ENCODE measurements at places on chromosomes 11 and 22. TPM values are rescaled to one million over a fixed set of nuclear protein-coding genes. Genes with fewer than 3 reads are reported as not detected.
A peak's percentile ranks its signal among the peaks of the same experiment; 100 is the strongest.

CD248 gene
- total RNA-seq: 4.8 TPM

IL18 gene
- not detected for total RNA-seq

POLD3 gene
- total RNA-seq: 44.4 TPM

DGCR6 gene
- 4.9 TPM for total RNA-seq

MIAT gene
- total RNA-seq: 45.6 TPM

OR10D3 gene
- not detected for total RNA-seq

DNA sequence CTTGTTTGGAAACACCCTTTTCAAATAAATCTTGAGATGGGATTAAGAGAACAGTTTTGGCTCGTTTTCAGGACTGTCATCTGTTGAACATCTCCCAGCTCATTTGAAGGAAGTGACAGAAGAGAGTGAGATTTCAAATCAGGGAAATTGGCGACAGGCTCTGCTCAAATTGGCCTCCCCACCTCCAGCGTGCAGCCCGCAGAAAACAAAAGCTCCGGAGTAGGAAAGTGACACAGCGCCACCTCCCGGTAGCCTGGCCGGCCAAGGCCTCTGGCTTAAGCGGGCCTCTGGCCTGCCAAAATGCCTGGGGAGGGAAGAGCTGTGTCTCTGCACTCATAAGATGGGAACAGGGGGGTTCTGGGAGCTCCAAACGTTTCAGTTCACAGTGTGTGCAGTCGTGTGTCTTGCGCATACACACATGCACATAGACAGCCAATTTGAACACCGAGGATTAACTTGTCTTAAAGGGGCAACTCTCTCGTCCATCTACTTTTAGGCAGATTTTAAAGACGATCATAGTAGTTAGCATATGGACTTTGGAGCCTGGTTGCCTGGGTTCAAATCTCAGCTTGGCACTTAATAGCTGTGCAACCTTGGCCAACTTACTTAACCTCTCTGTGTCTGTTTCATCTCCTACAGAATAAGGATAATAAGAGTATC is 132.7 kb upstream of the RCN1 start:
- peak; percentile 76 for DNase-seq

DNA sequence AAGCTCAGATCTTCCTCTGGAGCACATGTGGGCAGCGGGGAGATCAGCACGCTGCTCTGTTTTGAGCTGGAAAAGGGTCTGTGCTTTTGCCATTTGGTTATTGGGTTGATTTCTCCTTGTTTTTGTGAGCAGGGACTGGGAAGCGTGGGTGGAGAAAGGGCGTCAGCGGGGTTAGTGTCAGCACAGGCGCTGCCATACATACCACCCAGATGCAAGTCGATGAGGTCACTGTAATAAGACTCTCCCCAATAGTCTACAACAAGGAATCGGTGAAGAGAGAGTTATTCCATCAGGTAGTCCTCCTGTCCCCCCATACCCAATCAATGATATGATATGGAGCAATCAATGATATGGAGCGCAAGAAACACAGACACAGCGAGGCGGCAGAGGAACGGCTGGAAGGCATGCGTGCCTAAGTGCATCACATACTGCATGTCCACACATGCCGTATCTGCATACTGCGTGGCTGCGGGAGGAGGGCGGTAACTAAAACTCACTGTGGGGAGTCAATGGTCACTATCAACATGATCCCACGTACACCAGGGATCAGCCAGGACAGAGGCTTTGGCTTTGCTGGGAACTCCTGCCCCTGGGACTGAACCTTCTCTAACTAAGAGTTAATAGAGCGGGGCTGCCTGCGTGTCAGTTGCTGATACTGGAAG is 29.5 kb upstream of the BID start:
- DNase-seq: no peak

GRCh38 chr11:12516387-12517105 is 139.2 kb downstream of the PARVA start:
- no peak for DNase-seq

- no peak for DNase-seq
Observed at GRCh38 chr22:25386538-25386884, 167.1 kb downstream of the CRYBB2 start.

DNA sequence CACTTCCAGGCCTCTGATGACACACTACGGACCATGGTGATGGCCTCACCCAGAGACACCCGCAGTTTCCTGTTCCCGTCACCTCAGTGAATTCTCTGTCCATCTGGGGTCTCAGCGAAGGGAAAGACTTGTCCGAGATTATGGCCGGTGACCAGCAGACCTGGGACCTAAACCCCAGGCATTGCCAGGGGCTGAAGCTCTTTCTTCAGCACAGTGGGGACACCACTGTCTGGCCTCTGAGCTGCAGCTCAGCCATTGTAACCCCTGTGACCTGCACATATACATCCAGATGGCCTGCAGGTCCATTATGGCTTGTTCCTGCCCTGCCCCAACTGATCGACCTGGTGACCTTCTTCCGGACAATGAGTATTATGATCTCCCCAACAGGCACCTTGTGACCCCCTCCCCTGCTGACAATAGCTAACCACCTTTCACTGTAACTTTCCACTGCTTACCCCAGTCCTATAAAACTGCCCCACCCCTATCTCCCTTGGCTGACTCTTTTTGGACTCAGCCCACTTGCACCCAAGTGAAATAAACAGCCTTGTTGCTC is 22.3 kb downstream of the CBX7 start:
- DNase-seq: no peak

DNA sequence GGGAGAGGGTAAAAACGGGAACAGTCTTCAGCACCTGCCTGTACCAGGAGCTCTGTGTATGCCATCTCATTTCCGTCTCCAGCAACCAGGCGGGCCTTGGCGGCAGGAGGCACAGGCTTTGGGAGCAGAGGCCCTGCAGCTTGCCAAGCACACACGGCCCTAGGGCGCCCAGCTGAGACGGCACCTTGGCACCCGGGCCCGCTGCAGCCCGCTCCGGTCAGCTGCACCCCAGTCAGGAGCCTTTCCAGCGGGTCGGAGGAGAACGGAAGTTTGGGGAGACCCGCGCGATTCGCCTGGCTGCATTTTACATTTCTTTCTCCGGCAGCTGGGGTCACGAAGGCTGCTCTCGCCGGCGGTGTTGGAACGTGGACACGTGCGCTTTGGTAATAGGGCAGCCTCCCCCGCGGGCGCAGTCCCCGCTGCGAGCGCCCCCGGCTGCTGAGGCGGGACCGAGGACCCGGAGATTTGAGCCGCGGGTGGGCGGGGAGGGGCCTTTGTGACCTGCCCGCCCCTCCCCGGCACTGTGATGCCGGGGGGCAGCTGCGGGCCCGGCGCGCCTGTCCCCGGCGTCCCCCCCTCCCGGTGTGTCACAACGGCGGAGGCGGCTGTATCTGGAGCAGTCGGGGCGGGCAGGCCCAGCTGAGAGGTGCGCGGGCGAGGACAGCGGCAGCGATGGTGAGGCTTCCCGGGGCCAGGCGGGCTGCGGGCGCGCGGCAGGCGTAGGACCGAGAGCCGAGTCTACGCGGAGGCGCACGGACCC is at the start of gene TUBA8:
TSS of gene TUBA8 (plus strand) at position 616 of the 760 bp plus-strand sequence. CDS start at position 673, 57 bp downstream.
- peak; percentile 37 for DNase-seq

- DNase-seq: no peak
Observed at GRCh38 chr11:13786688-13787087, 118.2 kb downstream of the FAR1 start.

DNA sequence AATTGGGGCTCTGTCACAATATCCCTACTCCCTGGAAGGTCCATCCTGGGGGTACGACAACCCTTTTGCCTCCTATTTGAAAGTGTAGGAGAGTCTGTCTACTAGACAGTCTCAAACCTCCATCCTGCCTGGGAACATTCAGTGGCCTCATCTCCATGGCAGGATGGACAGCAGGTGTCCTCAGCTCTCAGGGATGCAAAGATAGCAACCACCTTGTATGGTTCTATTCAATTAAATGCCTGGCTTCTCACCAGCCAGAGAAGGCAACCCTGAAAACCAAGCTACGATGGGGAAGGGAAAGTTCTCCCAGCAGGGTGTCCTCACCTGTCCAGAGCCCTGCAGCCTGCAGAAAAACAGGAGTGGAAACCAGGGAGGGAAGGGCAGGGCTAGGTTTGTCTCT is 164.9 kb downstream of the MIAT start:
- DNase-seq: no peak

DNA sequence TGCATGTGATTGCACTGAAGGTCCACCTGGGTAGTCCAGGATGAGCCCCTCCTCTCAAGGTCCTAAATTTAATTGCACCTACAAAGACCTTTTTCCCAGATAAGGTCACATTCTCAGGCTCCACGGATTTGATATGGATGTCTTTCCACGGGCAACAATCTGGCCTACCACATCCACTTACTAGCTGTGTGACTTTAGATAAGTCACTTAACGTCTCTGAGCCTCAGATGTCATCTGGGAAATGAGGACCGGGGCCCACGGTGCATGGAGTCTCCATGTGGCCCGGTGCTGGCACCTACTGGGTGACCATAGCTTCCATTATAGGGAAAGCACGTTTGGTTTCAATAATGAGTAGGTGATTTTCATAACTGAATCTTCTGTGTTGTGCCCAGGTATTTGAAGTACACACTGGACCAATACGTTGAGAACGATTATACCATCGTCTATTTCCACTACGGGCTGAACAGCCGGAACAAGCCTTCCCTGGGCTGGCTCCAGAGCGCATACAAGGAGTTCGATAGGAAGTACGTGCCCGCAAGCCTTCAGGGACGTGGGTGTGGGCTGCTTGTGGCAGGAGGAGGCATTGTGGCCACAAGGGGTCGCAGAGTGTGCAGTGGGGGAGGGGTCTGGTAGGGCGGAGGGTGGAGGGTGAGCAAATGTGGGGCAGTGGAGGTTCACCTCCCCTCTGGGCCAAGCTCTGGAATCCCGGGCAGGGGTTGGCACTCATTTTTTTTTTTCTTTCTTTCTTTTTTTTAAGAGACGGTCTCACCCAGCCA is 55.7 kb downstream of the ARHGAP8 start:
- peak; percentile 43 for DNase-seq

GRCh38 chr22:45490836-45491235 is 11.8 kb upstream of the FBLN1 start:
- no peak for DNase-seq

GRCh38 chr22:37162221-37163095 is 12.7 kb upstream of the IL2RB start:
- DNase-seq: no peak

- no peak for DNase-seq
Observed at GRCh38 chr11:47553406-47553743, 443 bp upstream of the CELF1 start.

- DNase-seq: no peak
Observed at GRCh38 chr11:795634-796564, 2.2 kb downstream of the SLC25A22 start.

Data from neural crest cell (in vitro differentiated cells).